ENCODE measurements at places on chromosomes 7 and 10. TPM values are rescaled to one million over a fixed set of nuclear protein-coding genes. Genes with fewer than 3 reads are reported as not detected.

DNA sequence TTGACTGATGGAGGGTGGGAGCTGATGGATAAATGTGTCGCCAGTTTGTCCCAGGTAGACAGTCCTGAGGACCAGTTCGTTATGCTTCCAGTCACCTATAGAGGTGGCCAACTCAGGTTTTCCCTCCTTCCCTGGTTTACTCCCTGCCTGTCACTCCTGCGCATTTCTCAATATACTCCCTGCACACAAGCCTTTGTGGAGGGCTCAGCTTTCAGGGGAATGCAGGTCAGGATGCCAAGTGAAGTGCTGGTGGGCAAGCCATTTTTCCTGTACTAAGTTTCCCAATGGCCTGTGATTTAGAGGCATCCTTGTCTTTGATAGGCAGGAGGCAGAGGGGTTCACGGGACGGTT lies 473.5 kb upstream of the ZMIZ1 start:
- no peak for DNase-seq

GRCh38 chr7:140640727-140641523 lies at the start of gene DENND2A:
DENND2A (minus strand) TSS chr7:140640813; CDS start chr7:140602397, 38,416 bp downstream.
- no peak for DNase-seq

DNA sequence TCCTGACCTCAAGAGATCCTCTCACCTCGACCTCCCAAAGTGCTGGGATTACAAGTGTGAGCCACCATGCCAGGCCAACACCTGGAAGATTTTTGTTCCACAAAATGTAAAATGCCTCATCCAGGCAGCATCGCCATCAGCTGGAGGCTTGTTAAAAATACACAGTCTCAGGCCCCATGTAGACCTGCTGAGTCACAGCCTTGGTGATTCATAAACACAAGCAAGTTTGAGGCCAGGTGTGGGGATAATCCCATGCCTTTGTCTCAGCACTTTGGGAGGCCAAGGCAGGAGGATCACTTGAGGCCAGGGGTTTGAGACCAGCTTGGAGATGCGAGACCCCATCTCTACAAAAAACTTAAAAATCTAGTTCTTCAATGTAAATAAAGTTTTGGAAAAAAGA lies 49.1 kb upstream of the FOXK1 start:
- DNase-seq = no peak

GRCh38 chr10:14126697-14127440 lies 203.9 kb downstream of the FRMD4A start:
- DNase-seq = no peak

PCLO gene
- total RNA-seq = 5.8 TPM

- DNase-seq = no peak
Measured at GRCh38 chr10:51300617-51301304, 226.5 kb downstream of the PRKG1 start.

- DNase-seq = peak; percentile 78
Measured at GRCh38 chr10:43904301-43904700, 255.6 kb upstream of the ZNF32 start.

DNA sequence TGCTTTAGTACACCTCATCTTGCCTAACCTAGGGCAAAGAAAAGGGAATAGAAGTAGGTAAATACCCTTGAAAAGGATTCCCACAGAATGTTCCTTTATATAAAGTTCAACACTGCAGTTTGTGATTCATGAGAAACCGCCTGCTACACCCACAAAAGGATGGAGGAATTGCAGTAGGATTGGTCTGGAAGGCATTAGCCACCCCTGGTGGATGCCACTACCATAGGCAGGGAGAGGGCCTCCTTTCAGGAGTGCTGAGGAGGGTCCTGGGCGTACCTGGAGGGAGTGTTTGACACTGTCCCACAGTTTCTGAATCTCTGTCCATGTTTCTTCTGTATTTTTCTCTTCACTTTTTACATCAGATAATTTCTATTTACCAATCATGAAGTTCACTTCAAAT lies 221.8 kb upstream of the TMEM72 start:
- no peak for DNase-seq

AGAP9 gene
- total RNA-seq = 6.4 TPM

TUBAL3 gene
- total RNA-seq = 0.93 TPM

WIPF3 gene
- 1.2 TPM for total RNA-seq

GRCh38 chr10:26365681-26366358 lies 72.3 kb upstream of the APBB1IP start:
- DNase-seq = no peak

DNA sequence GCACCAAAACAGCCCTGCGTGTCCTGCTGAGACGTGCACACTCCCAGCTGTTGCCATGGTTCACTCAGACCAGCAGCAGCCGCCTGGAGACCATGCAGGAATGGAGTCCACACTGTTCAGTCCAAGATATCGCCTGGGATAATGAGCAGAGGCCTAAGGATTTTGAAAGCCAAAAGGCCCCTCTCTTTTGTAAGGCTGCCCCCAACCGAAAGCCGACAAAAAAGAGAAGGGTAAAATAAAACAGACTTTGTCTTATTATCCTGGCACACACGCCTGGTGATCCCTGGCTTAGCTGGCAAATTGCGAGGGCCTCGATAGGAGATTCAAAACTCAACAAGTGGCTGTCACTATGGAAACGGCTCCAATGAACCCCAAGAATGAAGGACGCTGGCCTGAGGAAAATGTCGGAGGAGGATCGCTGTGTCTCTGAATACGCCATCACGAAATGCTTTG lies 263.6 kb downstream of the SKIDA1 start:
- DNase-seq = no peak

DNA sequence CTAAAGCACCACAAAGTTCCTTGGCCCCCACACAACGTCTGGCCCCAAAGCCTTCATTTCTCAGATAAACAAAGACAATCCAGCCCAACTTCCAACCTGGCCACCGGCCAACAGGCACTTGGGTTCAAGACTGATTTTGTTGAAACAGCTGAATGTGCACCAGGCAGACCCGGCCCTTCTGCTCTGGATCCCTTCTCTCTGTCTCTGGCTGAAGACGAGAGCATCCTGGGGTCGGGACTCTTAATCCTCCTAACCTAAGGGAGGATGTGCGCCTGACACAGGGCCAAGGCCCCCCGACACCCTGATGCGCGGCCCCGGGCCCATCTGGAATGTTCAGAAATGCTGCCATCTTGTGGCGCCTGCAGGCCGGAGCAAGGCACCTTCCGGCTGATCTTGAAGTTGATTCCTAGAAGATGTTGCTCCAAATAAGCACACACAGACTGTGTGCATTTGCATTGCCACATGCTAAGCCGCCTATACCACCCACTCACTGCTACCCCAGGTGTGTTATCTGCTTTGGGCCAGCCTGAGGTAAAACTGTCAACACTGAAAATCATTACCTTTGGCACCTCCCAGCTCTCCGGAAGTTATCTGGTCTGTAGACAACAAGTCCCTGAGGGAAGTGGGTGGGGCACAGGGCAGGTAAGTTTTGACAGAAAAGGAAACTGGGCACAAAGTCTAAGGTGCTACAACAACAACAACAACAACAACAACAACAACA lies 98.4 kb upstream of the HABP2 start:
- DNase-seq = peak; percentile 92

DNA sequence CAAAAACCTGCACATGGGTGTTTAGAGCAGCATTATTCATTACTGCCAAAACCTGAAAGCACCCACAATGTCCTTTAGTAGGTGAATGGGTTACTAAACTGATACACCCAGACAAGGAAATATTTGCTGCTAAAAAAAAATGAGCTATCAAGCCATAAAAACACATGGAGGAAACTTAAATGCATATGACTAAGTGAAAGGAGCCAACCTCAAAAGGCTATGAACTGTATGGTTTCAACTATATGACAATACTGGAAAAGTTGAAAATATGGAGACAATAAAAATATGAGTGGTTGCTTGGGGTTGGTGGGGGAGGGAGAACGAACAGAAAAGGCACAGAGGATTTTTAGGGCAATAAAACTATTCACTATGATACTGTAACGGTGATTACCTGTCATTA lies 291.0 kb downstream of the TNS3 start:
- DNase-seq = no peak

GRCh38 chr7:116683786-116684185 lies 11.8 kb downstream of the MET start:
- DNase-seq = no peak

DNA sequence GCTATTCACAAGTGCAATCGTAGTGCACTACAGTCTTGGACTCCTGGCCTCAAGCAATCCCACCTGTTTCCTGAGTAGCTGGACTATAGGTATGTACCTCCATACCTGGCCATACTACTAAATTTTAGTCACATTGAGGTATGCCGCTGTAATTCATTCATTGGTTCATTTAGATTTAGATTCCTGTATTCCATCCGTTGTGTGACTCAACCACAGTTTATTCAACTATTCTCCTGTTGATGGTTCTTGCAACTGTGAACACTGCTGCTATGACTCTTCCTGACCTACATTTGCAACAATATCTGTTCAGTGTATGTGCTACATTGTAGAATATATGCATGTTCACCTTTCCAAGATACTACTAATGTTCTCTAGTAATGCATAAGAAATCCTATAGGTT lies 8.0 kb upstream of the ZCCHC24 start:
- no peak for DNase-seq

DNA sequence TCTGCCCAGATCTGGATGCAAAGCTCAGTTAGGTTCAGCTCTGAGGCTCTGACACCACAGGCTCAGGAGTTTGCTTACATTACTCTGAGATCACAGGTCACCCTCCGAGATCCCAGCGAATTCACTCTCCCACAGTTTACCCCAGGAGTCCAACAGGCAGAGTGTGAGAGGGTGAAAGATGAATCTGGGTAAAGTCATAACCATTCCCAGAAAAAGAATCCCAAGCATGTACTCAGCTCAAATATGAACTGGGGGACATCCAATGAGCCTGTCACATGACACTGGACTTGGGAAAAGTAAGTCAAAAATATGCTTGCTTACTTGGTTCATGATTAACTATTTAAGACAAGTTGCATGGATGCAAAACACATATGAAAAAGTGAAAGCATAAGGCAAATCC lies 110.3 kb upstream of the ARID5B start:
- no peak for DNase-seq

- DNase-seq = peak; percentile 80
Measured at GRCh38 chr10:62433181-62433692, 59.1 kb downstream of the ZNF365 start.

GOLGA7B gene
- total RNA-seq = 7.3 TPM

DOCK1 gene
- total RNA-seq = 82.9 TPM

GRCh38 chr7:100811480-100811879 lies 15.8 kb downstream of the EPHB4 start:
- DNase-seq = no peak

DNA sequence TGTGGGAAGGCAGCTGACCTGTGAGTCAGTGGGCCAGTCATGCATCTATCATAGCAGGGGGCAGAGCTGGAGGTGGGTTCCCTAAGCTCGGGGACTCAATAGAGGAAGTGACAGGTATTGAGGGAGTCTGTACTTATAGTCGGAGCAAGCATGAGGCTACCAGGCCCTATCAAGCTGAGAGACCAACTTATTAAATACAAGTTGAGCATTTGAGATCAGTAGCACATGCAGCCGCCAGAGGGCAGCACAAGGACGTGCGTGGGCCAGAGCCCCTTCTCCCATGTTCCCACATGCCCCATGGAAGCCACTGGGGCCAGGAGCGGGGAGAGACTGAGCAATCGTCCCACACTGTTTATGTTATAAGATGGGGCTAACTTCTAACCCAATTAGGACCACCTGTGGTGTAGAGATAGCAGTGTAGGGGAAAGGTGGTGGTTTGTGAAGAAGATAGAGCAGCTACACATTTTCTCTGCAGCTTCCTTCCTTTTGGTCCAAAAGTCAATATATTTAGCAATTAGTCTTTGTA lies 13.0 kb upstream of the STK31 start:
- DNase-seq = no peak

- peak; percentile 75 for DNase-seq
Measured at GRCh38 chr7:139829025-139829774, at the start of gene TBXAS1. TBXAS1 (plus strand) TSS chr7:139829264; CDS start chr7:139829391, 127 bp downstream.

GRCh38 chr10:102752266-102752930 lies 8.7 kb downstream of the WBP1L start:
- no peak for DNase-seq

DNA sequence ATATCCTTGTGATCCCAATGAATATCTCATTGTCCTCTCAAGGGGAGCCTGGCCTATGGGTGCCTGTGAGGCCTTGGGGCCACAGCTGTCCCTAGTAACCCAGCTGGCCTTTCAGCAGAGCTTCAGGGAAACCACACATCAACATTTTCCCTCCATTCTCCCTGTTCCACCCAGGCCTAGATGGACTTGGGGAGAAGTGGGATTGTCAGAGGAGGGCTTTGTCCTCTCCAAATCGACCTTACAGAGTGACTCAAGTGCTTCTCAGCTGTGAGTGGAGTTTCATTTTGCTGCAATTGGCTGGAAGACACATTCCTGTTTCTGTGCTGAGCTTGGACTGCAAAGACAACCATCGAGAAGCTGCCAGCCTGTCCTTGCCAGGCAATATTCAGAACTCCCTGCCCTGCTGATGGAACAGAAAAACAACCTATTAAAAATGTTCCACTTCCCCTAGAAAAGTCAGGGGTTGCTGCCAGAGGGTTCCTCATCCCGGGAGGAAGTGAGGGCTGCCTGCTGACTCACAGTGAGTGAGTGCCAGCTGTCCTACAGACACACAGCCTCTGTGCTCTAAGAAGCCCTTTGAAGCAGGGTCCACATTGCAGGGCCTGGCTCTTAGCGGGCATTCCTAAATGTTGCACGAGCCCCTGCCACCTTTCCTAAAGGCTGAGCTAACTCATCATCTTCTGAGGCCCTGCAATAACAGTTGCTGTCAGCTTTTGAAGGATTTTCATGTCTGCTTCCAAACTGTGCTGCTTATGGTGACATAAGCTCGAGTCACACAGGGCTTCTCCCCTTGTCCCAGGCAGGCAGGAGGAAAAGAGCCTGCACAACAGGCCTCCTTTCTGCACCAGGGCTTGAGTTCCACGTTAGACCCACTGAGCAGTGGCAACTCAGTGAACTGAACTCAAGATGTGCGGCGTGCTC lies 20.5 kb downstream of the STRA8 start:
- DNase-seq = peak; percentile 93

PIP gene
- total RNA-seq = 148 TPM

DNA sequence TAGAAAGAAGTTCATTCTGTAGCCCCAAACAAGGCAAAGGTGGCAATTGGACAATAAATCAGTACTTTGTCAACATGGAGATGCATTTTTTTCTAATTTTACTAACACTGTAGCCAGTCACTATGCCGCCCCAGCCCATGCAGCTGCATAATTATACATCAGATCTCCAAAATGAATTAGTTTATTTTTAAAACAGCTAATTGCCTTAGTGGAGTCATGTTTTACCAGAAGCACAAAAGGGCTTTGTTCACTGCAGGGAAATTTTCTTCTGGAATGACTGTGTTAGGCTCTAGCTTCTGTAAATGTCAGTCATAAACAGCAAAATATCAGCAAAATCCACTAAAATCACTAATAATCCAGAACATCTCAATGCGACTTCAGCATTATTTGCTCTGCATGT lies 20.1 kb upstream of the HDAC9 start:
- DNase-seq = no peak

DNA sequence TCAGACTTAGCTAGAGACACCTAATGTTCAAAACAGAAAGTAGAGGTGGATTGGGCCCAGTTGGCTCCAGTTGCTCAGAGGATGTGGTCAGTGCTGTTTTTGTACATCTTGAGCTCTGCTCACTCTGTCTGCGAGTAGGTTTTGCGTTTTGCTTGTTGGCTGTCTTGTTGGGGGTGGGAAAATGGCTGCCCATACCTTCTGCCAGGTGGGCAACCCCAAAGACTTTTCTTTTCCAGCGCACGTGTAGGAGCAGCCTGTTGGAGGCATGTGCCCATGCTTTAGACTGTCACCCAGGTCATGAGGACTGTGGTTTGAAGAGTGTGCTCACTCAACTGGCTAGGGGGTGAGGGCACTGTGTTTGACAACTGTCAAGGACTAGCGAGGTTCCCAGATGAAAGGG lies 73.9 kb downstream of the KAT6B start:
- no peak for DNase-seq

ANKRD1 gene
- not detected for total RNA-seq

GRCh38 chr7:30412782-30413504 lies 65.6 kb downstream of the NOD1 start:
- no peak for DNase-seq
